ENCODE measurements at places on chromosomes 1 and 21.
A peak's percentile ranks its signal among the peaks of the same experiment; 100 is the strongest.

GRCh38 chr21:42218836-42219605 is at the start of gene ABCG1:
Gene ABCG1, plus strand, starts transcription at chr21:42219140. Its CDS starts 123 bp downstream, at chr21:42219263.
- DNase-seq: peak; percentile 58

DNA sequence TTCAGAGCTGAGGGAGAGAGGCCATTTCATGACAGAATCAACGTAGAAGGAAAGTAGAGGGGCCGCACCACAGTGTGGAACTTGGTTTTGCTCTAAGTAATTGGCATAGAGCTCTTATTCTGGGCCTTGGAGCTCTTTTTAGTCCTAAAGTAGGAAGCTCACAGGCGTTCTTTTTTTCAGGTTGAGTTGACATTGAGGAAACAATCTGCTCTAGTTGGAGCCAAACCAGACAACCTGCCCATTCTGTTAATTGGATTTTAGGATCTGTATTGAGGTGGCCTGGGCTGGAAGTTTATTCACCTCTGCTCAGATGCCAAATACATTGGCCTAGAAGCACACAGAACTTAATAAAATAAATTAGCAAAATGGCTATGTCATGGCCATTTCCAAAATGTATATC is 1093.9 kb downstream of the ADGRL2 start:
- no peak for DNase-seq

DNA sequence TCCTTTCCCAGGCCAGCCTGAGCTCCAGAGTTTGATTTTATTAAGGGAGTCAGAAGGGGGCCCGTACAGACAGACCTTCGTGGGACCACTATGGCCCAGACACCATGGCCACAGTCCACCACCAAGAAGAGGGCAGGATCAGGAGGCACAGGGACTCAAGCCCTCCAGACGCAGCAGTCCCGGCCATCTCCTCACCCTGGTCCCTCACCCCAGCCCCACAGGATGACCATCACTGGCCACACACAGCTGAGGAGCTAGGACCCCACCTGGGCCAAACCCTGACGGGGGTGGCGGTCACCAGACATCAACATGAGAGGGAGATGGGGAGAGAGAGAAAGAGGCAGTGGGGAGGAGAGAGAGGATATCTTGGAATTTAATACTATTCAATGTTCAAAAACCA is 29.2 kb upstream of the AGPAT3 start:
- DNase-seq: no peak

- no peak for DNase-seq
Observed at GRCh38 chr1:45892068-45892785, 88.8 kb downstream of the MAST2 start.

DNA sequence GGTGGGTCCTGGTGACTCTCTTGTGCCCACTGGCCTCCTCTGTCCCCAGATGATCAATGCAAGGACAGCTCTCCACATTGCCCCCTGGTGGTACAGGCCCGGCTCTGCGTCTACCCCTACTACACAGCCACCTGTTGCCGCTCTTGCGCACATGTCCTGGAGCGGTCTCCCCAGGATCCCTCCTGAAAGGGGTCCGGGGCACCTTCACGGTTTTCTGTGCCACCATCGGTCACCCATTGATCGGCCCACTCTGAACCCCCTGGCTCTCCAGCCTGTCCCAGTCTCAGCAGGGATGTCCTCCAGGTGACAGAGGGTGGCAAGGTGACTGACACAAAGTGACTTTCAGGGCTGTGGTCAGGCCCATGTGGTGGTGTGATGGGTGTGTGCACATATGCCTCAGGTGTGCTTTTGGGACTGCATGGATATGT is 10.8 kb downstream of the ADAMTSL4 start:
- peak; percentile 88 for DNase-seq

DNA sequence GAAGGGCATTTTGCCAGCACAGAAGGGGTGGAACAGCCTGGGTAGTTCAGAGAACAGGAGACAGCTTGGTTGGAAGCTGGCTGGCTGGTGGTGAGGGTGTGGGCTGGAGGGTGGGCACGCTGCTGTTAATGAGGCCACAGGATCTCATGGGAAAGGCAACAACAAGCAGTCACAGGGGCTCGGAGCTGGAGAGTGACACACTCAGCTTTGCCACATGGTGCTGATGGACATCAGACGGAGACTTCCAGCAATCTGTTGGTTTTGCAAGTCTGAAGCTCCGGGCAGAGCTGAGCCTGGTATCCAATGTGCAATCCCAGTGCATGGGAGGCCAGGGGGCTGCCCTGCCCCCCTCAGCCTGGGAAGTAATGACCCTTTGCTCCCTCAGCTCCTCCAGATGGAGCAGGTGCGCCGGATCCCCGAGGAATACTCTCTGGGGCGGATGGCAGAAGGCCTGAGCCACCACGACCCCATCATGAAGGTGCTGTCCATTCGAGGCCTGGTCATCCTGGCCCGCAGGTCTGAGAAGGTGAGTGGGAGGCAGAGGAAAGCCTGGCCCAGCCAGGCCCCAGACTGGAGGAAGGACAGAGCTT is 15.6 kb upstream of the TTC4 start:
- DNase-seq: no peak
